Cortex of kidney (tissue), 1 donor: ENCODE measurements at places on chromosomes 1 and 21.

DNA sequence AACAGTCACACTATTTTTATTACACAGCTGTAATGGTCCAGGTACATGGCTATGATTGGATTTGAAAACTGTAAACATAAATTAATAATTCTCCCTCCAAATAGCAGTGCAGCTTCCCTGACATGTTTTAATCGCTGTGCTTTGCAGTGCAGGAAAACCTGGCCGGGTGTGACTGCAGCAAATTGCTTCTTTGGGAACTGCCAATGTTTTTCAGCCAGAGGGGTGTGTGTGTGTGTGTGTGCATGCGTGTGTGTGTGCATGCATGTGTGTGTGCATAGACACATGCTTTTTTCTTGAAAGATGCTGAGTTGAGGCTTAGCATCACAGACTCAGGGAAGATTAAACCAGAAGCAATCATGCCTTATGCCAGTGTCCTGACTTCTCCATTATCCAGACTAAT, 231.2 kb downstream of the PRDM2 start:
- DNase-seq, result no peak

DNA sequence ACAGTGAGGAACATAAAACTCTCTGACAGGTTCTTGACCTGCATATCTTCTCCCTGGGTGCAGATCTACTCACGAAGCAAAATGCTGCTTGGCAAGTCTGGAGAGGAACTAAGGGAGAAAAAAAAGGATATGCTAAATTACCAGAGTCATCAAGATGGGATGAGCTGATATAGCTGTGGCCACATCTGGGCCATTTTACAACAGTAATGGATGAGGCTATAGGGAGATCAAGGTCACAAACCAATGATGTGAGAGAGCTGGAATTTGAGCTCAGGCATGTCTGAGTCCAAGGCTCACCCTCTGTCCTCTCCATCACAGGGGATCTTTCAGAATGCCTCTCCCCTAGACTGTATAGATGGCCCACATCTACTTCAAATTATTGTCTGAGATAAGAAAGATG, 26.2 kb downstream of the ZMYND12 start:
- no peak for DNase-seq

- no peak for DNase-seq
These were observed 10.2 kb upstream of the LRRN2 start for GRCh38 chr1:204695692-204696091.

DNA sequence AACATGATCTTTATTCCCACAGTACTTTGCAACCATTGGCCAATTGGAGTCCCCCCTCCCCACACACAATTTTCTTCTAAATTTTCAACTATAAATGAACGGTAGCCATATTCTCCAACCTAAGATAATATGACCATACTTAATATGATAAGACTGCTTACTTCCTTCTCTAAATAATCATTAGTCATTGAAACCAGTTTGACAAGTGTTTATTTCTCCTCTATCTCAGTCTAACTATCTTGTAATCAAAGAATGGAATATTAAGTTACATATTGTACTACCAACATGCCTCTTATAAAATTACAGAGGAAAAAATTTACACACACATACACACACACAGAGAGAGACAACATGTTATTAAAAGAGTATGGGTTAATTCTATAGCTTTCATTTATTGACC, 567.4 kb upstream of the TMPRSS15 start:
- DNase-seq, result no peak

DNA sequence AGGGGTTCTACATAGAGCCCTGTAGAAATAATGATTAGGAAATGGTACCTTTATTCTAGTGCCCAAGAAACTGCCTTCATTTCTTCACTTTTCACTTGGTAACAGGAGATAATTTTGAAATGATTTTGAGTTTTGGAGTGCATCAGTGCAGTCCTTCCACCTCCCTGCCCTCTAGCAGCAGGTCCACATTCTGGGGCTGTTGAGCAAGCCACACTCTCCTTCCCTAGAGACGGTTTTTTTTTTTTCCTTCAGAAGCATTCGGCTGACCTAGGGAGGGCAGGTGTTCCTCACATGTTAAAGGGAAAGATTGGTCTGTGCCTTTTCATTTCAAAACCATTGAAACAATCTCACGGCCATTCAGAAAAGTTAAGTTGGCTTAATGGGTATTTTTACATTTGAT, 39.8 kb downstream of the SLC37A1 start:
- DNase-seq, result no peak

DNA sequence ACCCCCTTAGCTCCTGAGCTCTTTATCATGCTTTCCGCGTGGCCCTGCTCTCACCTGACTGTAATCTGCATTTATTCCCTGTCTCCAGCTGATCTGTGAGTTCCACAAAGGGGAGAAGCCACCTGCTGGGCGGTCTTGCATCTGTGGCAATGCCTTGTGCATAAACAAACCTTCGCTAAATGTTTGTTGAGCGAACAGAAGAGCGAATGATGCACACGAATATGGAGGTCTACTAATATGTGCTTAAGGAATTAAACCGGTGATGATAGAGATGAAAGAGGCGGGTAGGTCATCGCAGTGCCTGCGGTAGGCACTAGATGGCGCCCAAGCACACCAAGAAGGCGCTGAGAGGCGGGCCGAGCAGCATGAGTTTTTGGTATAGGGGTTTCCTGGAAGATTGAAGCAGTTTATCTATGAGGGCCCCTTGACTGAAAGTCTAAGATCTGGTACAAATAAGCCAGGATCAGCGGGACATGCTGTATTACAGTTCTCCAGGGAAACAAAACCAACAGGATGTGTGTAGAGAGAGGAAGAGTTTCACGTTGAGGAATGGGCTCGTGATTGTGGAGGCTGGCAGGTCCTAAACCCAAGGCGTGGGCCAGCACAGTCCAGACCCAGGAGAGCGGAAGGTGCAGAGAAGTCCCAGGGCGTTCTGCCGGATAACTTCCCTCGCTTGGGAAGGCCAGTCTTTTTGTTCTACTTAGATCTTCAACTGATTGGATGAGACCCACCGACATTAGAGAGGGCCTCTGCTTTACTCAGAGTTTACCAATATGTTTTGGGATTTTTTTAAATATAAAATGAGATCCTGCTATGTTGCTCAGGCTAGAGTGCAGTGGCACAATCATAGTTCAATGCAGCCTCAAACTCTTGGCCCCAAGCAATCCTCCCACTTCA, 34.7 kb downstream of the TOMM20 start:
- DNase-seq, result no peak

DNA sequence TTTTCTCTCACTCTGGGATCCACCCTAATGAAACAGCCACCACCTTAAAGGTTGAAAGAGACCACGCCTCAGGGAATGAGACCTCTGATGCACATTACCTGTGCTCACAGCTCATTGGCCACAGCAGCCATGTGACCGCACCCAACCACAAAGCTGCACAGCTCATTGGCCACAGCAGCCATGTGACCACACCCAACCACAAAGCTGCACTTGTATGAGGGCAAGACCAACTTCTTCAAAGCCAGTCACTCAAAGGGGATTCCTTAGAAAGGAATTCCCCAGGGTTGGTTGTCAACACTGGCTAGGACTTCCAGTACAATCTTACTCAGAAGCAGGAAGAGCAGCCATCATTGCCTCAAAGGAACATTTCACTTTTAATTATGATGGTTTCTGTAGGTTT, 43.6 kb upstream of the PDE9A start:
- no peak for DNase-seq

DNA sequence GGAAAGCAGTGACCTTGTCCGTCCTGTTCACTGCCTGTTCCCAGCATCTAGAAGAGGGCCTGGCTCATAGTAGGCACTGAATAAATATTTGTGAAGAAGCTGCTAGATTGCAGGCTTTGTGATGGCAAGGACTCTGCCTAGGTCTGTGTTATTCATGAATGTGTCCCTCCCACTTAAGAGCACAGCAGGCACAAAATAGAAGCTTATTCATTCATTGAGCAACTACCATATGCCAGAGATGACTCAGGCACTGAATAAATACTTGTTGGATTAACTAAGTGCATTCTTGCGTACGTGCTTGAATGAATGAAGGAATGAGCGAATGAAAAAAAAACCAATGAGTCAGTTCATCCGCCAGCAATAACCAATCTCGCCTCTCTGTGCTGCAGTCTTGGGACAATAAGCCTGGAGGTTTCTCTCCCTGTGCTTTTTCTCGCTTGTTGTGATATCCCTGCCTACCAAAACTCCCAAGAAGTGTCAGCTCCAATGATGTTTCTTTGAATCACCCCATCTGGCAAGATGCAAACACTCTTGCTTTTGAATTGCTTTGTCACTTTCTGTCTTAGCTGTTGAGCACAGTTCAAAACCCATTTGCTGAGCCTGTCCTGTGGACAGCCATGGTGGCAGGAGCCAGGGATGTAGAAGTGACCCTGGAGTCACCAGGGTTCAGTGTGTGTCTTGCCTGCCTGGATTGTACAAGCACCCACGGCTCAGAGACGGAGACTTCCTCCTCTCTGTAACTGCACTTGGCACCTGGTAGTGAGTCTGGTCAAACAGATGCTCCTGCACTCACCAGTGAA, 143.9 kb downstream of the KAZN start:
- no peak for DNase-seq

DNA sequence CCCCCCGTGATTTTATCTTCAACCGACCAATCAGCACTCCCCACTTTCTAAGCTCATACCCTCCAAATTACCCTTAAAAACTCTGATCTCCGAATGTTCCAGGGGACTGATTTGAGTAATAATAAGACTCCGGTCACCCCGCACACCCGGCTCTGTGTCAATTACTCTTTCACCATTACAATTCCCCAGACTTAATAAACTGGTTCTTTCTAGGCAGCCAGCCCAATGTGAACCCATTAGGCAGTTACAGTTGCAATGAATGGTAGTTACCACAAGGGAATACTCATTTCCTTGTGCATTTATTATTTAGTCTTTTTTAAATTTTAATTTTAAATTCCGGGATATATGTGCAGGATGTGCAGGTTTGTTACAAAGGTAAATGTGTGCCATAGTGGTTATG, 177.9 kb downstream of the HFM1 start:
- DNase-seq, result no peak

DNA sequence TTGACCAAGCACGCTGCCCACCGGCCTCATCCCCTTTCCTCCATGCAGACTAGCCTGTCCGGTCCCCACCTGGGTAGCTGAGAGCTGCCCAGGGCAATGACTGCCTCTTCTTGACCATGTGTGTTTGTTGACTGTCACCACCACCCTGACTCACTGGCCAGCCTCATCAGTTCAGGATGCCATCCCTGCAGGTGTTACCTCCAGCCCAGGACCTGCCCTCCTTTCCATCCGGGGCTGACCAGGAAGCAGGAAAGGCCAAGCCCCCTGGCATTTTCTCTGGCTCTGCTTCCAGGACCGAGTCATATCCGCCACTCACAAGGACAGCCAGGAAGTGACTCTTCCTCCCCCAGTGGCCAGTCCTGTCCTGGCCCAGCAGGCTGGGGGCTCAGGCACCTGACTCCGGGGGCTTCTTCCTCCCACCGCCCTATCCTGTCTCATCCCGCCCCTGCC, 17.1 kb downstream of the EPHA2 start:
- DNase-seq, result no peak

- DNase-seq, result no peak
These were observed 48.6 kb downstream of the PCNX2 start for GRCh38 chr1:233246965-233247364.

GRCh38 chr1:23779826-23780371, 1.7 kb downstream of the PITHD1 start:
- DNase-seq, result no peak

GRCh38 chr1:3407021-3407420, 47.4 kb upstream of the ARHGEF16 start:
- DNase-seq, result no peak

- DNase-seq, result no peak
These were observed 403.6 kb upstream of the CHRM3 start for GRCh38 chr1:238982736-238983135.

DNA sequence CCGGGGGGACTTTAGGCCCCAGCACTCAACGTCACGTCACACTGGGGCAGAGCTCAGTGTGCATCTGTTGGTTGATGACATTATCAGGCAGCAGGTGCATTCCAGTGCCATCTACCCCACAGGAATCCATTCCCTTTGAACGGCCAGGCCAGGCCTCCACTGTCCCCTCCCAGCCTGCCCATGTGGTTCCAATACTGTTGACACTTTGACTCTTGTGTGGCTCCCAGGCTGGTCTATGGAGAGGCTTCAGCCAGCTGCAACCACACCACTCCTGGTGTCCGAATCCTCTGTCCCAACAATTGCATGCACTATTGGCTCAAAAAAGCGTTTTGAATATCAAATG, 92.0 kb upstream of the SIM2 start:
- DNase-seq, result no peak

DNA sequence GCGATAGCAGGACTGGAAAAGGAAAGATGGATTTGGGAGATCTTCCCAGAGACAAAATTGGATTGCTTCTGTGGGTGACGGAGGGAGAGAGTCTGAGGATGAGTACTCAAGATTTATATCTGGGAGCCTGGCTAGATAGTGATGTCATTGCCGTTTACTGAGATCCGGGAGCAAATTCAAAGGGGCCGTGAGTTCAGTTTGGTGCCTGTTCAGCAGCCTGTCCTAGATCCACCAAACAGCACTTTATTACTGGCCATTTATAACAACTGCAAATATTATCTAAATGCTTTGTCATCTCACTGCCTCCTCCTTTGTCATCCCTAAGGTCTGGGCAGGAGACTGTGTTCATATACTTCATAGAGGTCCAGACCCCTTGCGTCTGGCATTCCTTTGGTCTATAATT, 29.2 kb downstream of the MAPKAPK2 start:
- no peak for DNase-seq

GRCh38 chr1:182147136-182147820, 85.8 kb upstream of the ZNF648 start:
- no peak for DNase-seq

DNA sequence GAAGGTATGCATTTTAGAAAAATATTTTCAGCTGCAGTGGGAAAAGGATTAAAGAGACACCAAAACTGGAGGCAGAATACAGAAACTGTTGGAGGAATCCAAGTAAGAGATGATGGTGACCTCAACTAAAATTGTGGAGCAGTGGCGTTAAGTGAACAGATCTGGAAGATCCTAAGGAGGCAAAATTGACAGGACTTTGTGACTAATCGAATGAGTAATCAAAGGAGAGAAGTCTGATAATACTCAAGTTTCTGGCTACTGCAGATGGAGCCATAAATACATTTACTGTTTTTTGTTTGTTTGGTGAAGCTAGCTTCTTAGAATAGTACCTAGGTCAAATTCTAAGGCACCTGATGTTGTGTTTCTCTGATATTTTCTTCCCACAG, 3.1 kb downstream of the CTBS start:
- no peak for DNase-seq

GRCh38 chr1:216186141-216186540, 237.1 kb downstream of the USH2A start:
- DNase-seq, result no peak

- no peak for DNase-seq
These were observed 18.1 kb downstream of the VASH2 start for GRCh38 chr1:212968368-212968863.

GRCh38 chr1:31837451-31838158, 21.8 kb upstream of the SPOCD1 start:
- DNase-seq, result no peak

DNA sequence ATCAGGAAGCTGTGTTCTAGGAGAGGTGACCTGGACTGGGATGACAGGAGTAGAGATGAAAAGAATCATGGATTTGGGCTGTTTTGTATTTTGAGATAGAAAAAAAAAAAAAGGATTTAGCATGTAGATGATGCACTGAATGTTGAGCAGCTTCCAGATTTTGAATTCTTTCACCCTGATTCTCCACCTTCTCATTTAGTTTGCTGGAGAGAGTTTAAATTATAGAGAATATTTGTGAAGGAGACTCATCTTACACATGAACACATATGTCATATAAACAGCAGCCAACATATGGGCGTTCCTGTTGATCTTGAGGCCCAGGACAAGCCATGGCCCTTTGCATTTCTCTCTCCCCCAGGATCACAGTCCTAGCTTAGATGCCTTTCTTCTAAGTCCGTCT, 7.4 kb downstream of the RPTN start:
- no peak for DNase-seq

- no peak for DNase-seq
These were observed 17.9 kb downstream of the MTX1 start for GRCh38 chr1:155226188-155226909.
